ENCODE measurements at places on chromosomes 16 and 17. TPM values are rescaled to one million over a fixed set of nuclear protein-coding genes. Genes with fewer than 3 reads are reported as not detected.

GRCh38 chr17:81082177-81083073 is 47.5 kb downstream of the BAIAP2 start:
- no peak for DNase-seq

Gene CCDC154
- total RNA-seq, result 0.68 TPM

Gene KRT20
- total RNA-seq, result not detected

Gene NEURL4
- total RNA-seq, result 24.8 TPM

Measured in left cardiac atrium (tissue), 4 donors.